ENCODE measurements at places on chromosomes 1 and 21.
A peak's percentile ranks its signal among the peaks of the same experiment; 100 is the strongest.

GRCh38 chr1:68197461-68197860, 34.9 kb downstream of the WLS start:
- no peak for DNase-seq

DNA sequence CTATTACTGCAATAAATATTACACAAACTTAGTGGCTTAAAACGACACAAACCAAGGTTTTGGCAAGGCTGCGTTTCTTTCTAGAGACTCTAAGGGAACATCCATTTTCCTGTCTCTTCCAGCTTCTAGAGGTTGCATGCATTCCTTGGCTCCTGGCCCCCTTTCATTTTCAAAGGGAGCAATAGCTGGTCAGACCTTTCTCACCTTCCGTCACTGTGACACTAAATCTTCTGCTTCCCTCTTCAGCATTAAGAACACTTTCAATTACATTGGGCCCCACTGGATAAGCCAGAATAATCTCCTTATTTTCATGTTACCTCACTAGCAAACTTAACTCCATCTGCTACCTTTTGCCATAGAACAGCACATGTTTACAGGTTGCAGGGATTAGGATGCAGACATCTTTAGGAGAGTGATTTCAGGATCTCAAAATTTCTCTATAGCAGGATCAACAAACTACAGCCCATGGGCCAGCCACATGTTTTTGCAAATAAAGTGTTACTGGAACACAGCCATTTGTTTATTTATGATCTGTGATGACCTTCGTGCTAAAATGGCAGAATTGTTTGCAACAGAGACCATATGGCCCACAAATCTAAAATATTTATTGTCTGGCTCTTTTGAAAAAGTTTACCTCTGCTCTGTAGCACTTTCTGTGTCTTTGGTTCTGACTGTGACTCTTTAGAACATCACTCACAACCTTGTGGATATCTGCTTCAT, 221.5 kb upstream of the SGIP1 start:
- DNase-seq = no peak

DNA sequence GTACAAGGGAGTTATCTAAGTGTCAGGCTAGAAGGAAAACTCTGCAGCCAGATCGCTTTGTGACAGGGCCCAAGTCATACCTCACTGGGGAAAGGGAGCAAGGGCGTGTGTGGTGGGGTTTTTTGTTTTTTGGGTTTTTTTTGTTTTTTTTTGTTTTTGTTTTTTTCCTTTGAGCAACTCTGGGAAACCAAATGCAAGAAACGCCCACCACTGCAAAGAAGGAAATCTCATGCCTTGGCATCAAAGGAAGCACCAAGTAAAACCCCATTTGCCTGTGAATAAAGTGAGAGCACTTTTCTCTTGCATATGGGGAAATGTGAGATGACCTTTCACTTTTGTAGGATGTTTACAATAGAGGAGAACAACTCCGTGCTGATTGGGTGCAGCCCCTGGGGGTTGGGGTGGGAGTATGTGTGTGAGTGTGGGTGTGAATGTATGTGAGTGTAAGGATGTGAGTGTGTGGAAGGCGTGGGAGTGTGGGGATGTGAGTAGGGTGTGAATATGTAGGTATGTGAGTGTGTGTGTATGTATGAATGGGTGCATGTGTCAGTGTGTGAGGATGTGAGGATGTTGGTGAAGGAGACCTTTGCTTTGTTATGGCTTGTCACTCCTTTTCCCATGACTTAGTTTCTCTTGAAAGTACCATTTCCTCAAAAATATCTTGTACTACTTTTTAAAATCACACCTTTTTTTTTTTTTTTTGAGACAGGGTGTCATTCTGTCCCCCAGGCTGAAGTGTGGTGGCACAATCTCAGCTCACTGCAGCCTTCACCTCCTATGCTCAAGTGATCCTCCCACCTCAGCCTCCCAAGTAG, 34.6 kb downstream of the IL12RB2 start:
- DNase-seq = no peak

- no peak for DNase-seq
Observed at GRCh38 chr1:4657960-4658541, 3.6 kb downstream of the AJAP1 start.

GRCh38 chr1:97976801-97977200, 56.0 kb upstream of the DPYD start:
- DNase-seq = no peak

- no peak for DNase-seq
Observed at GRCh38 chr1:205275133-205275532, 46.4 kb downstream of the NUAK2 start.

- DNase-seq = no peak
Observed at GRCh38 chr1:9900142-9901043, 9.7 kb downstream of the CTNNBIP1 start.

DNA sequence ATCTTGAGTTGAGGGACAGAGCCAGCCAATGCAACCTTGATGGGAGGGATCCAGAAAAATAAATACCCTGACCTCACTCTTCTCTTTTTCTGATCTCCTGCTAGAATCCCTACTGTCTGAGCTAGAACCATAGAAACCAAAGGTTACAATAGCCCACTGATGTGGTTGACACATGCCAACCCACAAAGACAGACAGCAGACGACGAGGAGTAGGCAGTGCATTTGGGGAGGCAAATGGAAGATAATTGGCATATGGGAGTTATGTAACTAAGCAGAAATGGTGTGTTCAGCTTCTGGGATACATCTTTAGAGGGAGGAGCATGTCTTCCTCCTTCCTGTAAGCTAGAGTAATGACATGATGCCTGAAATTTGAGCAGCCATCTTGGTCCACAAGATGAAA, 171.7 kb upstream of the FGGY start:
- no peak for DNase-seq

- no peak for DNase-seq
Observed at GRCh38 chr1:56591909-56592308, 12.5 kb upstream of the PLPP3 start.

- no peak for DNase-seq
Observed at GRCh38 chr1:111654839-111655238, 35.2 kb downstream of the RAP1A start.

DNA sequence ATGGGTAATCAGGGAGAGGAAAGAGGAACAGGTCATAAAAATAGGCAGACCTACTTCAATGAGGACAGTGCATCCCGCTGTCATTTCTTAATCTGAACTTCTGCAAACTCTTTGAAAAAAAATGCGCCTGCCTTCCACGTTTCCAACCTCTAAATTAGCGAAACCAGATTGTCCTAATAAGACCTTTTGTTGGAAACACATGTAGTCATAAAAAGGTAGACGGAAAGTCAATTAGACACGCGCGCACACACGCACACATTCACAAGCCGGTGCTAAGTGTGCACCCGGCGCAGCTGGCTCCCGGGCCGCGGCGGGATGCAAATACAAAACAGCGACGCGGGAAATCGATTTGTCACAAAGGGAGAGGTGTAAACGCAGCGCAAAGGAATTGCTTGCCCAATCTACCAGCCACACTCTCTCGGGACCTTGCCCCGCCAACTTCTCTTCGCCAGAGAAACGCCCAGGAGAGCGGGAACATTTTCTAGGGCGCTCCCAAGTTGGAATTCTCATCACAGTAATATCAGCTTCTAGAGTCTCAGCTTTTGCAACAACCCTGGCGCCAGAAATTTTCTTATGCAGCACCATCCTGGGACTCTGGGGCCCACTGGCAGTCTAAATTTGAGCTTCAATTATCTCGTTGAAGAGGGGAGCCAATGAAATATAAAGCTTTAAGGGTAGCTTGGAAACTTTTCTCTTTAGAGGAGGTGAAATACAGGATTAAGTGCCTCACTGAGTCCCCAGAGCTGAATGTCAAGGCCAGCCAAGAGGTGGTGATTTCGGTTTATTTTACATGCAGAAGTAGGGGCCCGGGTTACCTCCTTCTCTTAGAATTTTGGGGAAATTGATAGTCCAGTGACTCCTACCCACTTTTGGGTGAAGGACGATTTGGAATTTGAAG, 4.5 kb downstream of the PRRX1 start:
- no peak for DNase-seq

DNA sequence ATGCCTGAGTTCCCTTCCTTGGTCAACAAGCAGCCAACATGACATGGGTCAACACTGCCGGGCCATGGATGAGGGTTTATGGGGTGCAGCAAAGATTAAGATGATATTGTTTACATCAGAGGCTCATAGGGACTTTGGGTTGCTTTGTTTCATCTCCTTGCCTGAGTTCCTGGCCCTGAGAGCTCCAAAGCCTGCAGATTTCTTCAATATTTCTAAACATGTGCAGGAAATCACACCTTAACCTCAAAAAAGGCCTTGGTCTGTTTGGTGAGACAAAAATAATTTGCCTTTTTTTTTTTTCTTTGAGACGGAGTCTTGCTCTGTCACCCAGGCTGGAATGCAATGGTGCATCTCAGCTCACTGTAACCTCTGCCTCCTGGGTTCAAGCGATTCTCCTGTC, 876 bp downstream of the SLAMF8 start:
- no peak for DNase-seq

DNA sequence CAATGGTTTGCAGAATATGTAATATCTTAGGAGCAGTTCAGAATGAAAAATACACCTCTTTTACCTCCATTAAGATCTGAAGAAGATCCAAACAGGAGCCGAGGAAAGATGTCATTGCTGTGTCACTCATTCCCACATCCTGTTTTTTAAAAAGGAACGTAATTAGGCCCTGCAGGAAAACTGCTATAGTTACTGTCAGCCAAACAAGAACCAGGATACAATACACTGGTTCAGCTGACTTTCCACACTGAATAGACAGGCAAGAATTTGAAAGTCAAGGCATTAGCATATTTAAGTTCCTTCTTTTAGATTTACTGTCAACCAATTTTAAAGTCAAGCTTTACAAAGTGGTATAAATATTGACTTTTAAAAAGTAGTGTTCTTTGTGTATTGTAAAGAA, 63.8 kb downstream of the IARS2 start:
- no peak for DNase-seq

DNA sequence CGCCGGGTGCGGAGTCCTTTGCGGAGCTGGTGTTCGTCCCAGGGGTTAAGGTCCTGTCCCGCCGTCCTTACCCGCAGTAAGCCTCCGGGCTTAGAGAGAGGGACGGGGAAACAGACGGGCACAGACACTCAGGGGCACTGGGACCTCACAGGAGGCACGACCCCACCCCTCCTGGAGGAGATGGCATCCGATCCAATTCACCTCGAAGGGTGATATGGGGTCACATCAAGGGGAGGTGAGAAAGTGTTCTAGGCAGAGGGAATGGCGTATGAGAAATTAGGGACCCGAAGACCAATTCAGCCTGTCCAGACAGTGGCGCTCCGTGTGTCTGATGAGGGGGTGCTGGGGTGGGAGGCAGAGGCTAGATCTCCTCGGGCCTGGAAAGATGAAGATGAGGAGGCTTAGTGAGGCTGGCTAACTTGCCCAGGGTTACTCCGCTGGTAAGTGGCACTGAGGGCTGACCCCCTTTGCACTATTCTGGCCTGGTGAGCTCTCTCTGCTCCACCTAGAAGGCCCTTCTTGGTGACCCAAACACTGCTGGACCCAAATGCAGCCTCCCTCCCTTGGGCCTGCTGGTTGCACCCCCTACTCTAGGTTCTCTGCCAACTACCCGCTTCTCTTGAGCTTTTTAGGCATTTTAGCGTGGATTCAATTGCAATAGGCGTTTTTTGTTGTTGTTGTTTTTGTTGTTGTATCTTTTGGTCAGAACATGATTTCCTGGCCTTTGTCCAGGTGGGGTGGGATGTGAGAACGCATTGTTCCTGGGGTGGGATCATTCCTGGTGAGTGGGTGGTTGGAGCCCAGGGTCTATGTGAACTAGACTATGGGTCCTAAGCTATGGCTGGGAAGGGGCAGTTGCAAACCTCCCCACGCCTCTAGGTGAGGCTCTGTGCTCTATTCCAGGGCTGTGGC, 12.3 kb downstream of the BTBD19 start:
- no peak for DNase-seq

- DNase-seq = no peak
Observed at GRCh38 chr1:155529109-155529508, 33.5 kb downstream of the ASH1L start.

- peak; percentile 46 for DNase-seq
Observed at GRCh38 chr1:89812992-89813391, 7.8 kb upstream of the LRRC8D start.

GRCh38 chr1:156221986-156222692, 9.3 kb downstream of the PMF1 start:
- DNase-seq = no peak

GRCh38 chr1:6587261-6588005, 7.6 kb downstream of the ZBTB48 start:
- peak; percentile 47 for DNase-seq

DNA sequence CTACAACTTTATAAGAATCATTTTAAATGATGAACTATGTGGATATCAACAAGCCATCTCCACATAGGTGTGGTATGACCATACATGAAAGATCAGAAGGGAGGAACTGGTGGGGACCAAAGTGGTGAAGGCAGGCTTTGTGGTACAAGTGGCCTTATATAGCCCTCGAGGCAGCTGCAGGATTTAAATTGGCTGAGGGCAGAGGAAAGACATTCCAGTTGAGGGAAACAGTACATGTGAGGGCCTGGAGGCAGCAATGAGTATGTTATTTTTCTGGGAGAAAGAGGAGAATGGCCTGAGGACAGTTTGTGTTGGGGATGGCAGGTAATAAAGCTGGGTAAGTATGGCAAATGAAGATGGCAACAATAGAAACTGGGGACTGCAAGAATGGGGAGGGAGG, 17.1 kb downstream of the OSCP1 start:
- DNase-seq = no peak

DNA sequence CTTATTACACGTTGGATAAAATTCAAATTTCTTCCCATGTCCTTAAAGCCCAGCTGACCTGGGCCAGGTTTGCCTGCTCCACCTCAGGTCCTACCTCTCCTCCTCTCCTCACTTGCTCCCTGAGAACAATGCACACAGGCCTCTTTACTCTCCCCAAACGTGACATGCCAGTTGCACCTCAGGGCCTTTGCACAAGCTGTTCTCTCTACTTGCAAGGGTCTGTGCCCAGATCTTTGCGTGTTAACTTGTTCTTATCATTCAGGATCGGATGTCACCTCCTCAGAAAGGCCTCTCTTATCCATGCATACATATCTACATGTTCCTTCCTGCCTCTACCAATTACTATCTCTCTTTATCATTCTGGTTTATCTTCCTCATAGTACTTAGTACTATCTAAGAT, 14.7 kb upstream of the LEFTY1 start:
- DNase-seq = no peak

- peak; percentile 83 for DNase-seq
Observed at GRCh38 chr1:216464489-216464888, 41.2 kb upstream of the USH2A start.

GRCh38 chr1:239956263-239956662, 135.4 kb upstream of the FMN2 start:
- no peak for DNase-seq

GRCh38 chr1:184291701-184292100, 95.1 kb upstream of the C1orf21 start:
- peak; percentile 36 for DNase-seq

GRCh38 chr1:197783510-197783948, 8.2 kb upstream of the DENND1B start:
- peak; percentile 32 for DNase-seq

- DNase-seq = no peak
Observed at GRCh38 chr21:32867597-32867996, 96.0 kb upstream of the PAXBP1 start.

GRCh38 chr1:81183051-81183450, 617.7 kb upstream of the ADGRL2 start:
- no peak for DNase-seq

GRCh38 chr1:47727697-47728085, 269.5 kb downstream of the TRABD2B start:
- no peak for DNase-seq

Measured in foreskin fibroblast (primary cell).